Heart left ventricle (tissue), 16 donors: ENCODE measurements at places on chromosomes 16 and 17. TPM values are rescaled to one million over a fixed set of nuclear protein-coding genes. Genes with fewer than 3 reads are reported as not detected.

GRCh38 chr16:2528161-2529060, 2.8 kb downstream of the CEMP1 start:
- no peak for DNase-seq
- H3K4me1 ChIP-seq = peaks cover 12% of the 10 kb centered on the region
- H3K27ac ChIP-seq = no peak overlapping the region
- no peak overlapping the region for H3K4me3 ChIP-seq

- no peaks in the 10 kb centered on the region for H3K27me3 ChIP-seq
- no peaks in the 10 kb centered on the region for H3K4me1 ChIP-seq
- no peak for DNase-seq
- peak overlapping the region; percentile 68 for H3K27ac ChIP-seq
- H3K36me3 ChIP-seq = no peaks in the 10 kb centered on the region
These were observed 134.6 kb upstream of the IRX3 start for GRCh38 chr16:54421220-54421619.

DNA sequence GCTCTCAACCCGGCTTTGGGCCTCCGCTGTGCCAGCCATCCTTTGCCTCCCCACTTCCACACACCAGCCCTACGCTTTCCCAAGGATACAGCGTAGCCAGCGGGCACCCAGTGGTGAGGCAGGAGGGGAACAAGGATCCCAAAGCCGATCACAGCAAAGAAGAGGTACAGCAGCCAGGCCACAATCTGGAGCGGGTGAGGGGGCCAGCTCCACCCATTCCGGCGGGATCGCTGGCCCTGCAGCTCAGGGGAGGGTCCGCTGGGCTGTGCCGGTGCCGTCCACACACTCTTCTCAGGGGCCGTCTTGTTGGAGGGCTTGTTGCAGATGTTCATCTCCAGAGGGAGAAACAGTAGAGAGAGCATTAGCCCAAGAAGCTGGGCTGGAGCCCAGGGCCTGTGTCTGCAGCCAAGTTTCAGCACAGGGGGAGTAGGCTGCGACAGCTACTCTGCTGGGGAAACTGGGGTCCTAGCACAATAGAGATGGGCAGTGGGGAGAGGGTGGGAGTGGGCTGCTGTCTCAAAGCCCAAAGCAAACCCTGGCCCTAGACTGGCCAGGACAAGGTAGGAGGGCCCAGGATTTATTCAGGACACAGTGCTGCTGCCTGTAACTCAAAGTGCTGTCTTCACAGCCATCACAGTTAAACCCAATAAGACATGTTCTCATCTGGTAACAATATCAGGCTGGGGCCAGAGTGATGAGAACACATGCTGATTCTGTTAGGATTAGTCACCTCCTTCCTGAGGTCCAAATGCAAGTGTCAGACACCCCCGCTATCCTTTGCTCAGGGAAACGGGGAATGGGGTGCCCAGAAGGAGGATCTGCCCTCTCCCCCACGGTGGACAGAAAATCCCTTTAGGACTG, 9.9 kb downstream of the ZDHHC1 start:
- no peaks in the 10 kb centered on the region for H3K36me3 ChIP-seq
- no peaks in the 10 kb centered on the region for H3K4me1 ChIP-seq
- no peaks in the 10 kb centered on the region for H3K27me3 ChIP-seq
- no peak overlapping the region for H3K4me3 ChIP-seq
- no peak for DNase-seq

CCL7 gene
- total RNA-seq = not detected

GRCh38 chr17:55859301-55859795, 108.5 kb downstream of the PCTP start:
- no peaks in the 10 kb centered on the region for H3K27me3 ChIP-seq
- H3K4me3 ChIP-seq = no peak overlapping the region
- no peak overlapping the region for H3K27ac ChIP-seq
- H3K4me1 ChIP-seq = no peaks in the 10 kb centered on the region
- DNase-seq = no peak

NPIPB6 gene
- 0.75 TPM for total RNA-seq

DNA sequence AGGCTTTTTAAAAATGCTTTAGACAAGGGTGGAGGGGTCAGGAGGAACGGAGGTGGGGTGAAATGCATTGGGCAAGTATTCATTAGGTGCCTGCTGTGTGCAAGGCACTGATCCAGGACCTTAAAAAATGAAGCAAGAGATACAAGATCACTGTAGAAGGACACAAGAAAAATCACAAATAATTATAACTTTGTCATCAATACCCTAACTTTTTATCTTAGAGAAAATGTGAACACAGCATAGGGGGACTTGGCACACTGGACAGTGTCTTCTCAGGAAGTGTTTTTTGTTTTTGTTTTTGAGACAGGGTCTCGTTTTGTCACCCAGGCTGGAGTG, 7.0 kb downstream of the EPOP start:
- no peaks in the 10 kb centered on the region for H3K36me3 ChIP-seq
- no peaks in the 10 kb centered on the region for H3K27me3 ChIP-seq
- no peak for DNase-seq
- no peaks in the 10 kb centered on the region for H3K4me1 ChIP-seq

DNA sequence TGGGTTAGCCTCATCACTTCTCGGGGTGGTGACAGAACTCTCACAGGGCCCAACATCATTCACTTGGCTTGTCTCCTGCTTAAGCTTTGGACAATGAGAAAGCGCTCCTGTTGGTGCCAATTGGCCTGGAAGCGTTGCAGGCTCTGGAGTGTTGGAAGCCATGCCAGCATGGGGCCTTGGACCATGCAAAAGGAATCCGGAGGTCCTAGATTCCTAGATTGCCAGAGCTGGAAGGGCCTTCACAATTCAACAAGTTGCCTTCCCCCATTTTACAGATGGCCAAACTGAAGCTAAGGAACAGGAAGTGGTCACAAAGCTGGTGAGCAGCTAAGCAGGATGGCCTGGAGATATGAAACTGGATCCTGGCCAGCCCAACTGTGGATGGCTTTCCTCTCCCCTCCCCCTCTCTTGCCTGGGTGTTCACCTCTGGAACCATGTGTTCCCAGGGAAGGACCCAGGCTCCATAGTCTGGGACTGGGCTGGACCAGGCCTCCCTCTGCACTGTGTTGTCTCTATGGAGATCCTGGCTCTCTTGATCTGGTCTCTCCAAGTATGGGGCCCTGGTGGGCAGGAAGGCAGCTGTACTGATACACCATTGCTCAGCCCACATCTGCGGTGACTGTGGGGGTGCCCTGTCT, 6.0 kb upstream of the IGFBP4 start:
- DNase-seq = no peak
- no peaks in the 10 kb centered on the region for H3K36me3 ChIP-seq
- H3K27me3 ChIP-seq = no peaks in the 10 kb centered on the region
- H3K4me1 ChIP-seq = peaks cover 32% of the 10 kb centered on the region

NUDT16L1 gene
- total RNA-seq = 52.7 TPM

SPHK1 gene
- total RNA-seq = 12.9 TPM

KRTAP4-1 gene
- total RNA-seq = not detected

- DNase-seq = peak; percentile 75
- H3K36me3 ChIP-seq = no peaks in the 10 kb centered on the region
- H3K4me1 ChIP-seq = no peaks in the 10 kb centered on the region
- no peak overlapping the region for H3K4me3 ChIP-seq
- H3K27me3 ChIP-seq = no peaks in the 10 kb centered on the region
These were observed 49.3 kb upstream of the WSB1 start for GRCh38 chr17:27244491-27245223.

DNA sequence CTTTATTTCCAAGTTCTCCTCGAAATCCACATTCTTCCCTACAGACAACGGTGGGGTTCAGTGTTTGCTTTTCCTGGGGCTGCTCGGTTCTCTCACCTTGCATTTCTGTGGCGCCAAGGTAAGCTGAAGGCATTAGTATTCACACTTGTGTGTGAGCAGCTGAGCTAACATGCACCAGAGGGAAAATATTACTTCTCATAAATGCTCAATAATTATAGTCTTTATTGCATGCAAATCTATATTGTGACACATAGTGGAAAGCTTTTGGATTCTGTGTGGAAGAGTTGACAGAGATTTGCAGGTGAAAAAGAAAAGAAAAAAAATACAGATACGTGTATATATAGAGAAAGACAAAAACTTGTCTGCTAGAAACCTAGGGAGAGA, 411.8 kb downstream of the MAF start:
- no peaks in the 10 kb centered on the region for H3K36me3 ChIP-seq
- H3K27me3 ChIP-seq = no peaks in the 10 kb centered on the region
- DNase-seq = no peak
- H3K4me1 ChIP-seq = peaks cover 7% of the 10 kb centered on the region

GRCh38 chr17:9183306-9183705, 162.0 kb downstream of the NTN1 start:
- H3K4me3 ChIP-seq = no peak overlapping the region
- no peaks in the 10 kb centered on the region for H3K27me3 ChIP-seq
- H3K4me1 ChIP-seq = no peaks in the 10 kb centered on the region
- H3K27ac ChIP-seq = no peak overlapping the region

DNA sequence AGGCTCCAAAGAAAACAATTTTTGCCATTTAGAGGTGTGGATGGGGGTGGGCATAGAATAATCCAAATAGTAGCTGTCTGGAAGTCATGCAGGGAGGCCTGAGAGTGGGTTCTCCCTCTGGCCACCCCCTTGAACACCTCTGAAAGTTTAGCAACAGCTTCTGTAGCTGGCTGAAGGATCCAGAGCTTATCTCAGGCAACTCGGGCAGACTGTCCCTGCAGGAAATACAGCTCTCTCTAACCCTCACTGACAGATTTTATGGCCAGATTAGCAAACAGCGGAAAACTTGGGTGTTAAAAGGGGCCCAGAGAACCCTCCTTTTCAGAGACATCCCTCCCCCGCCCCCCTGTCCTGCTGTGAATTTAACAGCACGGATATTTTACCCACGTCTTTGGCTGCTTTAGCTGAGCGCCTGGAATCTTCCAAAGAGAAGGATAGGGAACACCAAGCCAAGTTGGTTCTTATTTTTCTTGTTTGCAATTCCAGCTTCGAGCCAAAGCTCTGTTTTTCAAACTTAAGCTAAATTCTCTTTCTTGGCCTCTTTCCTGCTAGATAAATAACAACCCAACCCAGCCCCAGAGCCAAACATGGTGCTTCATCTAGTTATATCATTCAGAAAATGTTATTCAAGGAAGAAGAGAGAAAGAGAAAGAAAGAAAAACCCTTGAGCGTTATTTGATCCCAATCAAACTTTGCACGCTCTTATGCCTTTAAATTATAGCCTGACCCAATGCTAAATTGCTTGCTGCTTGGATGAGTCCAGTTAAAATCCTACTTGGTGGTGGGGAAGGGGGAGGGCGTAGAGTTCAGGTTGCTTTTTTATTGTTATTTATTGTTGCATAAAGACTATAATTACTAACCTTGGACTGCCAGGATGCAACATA, 2.3 kb upstream of the HOXB2 start:
- peak overlapping the region; percentile 53 for H3K27ac ChIP-seq
- no peak for DNase-seq
- peak overlapping the region; percentile 18 for H3K4me3 ChIP-seq
- H3K36me3 ChIP-seq = no peaks in the 10 kb centered on the region
- H3K4me1 ChIP-seq = peaks cover 20% of the 10 kb centered on the region
- peaks cover 59% of the 10 kb centered on the region for H3K27me3 ChIP-seq

DNA sequence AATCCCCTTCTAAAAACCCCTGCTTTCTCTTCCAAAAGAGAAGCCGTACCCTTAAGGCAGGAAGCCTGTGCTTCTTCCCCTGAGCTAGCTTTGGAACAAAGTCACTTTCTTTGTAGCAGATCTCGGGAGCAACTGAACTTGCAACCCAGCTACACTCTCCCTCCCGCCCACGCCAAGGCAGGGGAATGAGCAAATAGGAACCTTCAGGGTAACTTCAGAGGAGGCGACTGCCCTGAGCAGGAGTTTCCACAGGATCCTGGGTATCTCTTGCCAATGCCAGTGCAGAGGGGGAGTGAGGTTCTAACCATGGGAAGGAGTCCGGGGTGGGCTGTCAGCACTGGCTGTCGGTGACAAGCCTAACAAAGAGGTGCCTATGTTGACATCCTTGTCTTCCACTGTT, 5.9 kb upstream of the PIRT start:
- DNase-seq = no peak
- peaks cover 7% of the 10 kb centered on the region for H3K27me3 ChIP-seq
- no peak overlapping the region for H3K4me3 ChIP-seq
- H3K36me3 ChIP-seq = no peaks in the 10 kb centered on the region
- no peak overlapping the region for H3K27ac ChIP-seq

OR4D1 gene
- total RNA-seq = not detected

RNF157 gene
- 5.1 TPM for total RNA-seq

OVCA2 gene
- 17.1 TPM for total RNA-seq

C1QTNF8 gene
- not detected for total RNA-seq

DNA sequence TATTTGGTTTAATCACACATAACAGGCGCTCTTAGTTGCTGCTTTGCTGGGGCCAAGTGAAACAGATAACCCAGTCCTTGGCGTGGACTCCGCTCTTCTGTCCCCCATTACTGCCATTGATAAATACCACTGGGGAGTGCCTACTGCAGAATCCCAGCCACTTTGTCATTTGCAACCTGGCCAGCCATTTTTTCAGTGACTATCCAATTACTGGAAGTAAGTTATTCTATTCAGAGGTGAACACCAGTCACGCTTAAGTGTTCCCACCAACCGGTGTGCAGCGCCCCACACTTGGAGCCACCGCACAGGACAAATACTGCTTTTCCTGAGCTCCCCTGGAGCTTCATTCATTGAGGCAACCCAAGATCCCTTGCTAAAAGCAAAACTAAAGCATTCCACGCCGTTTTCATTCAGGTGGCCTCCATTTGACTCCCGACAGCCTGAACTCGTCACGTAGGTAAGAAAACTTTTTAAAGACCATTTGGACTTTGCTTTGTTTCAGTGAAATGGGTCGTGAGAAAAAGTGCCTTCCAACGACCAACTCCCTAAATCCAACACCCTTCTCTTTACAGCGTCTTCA, 1.8 kb downstream of the USP7 start:
- peak overlapping the region; percentile 94 for H3K4me3 ChIP-seq
- H3K27me3 ChIP-seq = no peaks in the 10 kb centered on the region
- no peak for DNase-seq
- no peaks in the 10 kb centered on the region for H3K36me3 ChIP-seq
- H3K27ac ChIP-seq = no peak overlapping the region

- H3K27me3 ChIP-seq = no peaks in the 10 kb centered on the region
- peaks cover 22% of the 10 kb centered on the region for H3K36me3 ChIP-seq
- H3K4me3 ChIP-seq = no peak overlapping the region
- H3K4me1 ChIP-seq = no peaks in the 10 kb centered on the region
- no peak overlapping the region for H3K27ac ChIP-seq
These were observed 111.9 kb downstream of the CCDC182 start for GRCh38 chr17:57633236-57633635.

OSGIN1 gene
- total RNA-seq = 7.0 TPM

GRCh38 chr17:54906683-54907082, 6.0 kb downstream of the TOM1L1 start:
- no peaks in the 10 kb centered on the region for H3K36me3 ChIP-seq
- no peak overlapping the region for H3K27ac ChIP-seq
- no peak overlapping the region for H3K4me3 ChIP-seq
- H3K4me1 ChIP-seq = no peaks in the 10 kb centered on the region
- H3K27me3 ChIP-seq = no peaks in the 10 kb centered on the region
- DNase-seq = no peak

- H3K27ac ChIP-seq = no peak overlapping the region
- H3K27me3 ChIP-seq = no peaks in the 10 kb centered on the region
- no peak overlapping the region for H3K4me3 ChIP-seq
- H3K4me1 ChIP-seq = no peaks in the 10 kb centered on the region
- no peak for DNase-seq
These were observed 84.5 kb downstream of the SEC14L1 start for GRCh38 chr17:77225265-77225664.
